ENCODE measurements at places on chromosomes 3 and 15.
A peak's percentile ranks its signal among the peaks of the same experiment; 100 is the strongest.

GRCh38 chr15:101294731-101295606 is at the start of gene SNRPA1:
Gene SNRPA1 (minus strand): TSS chr15:101295248. CDS start chr15:101295178, 70 bp downstream.
- peak; percentile 93 for DNase-seq

DNA sequence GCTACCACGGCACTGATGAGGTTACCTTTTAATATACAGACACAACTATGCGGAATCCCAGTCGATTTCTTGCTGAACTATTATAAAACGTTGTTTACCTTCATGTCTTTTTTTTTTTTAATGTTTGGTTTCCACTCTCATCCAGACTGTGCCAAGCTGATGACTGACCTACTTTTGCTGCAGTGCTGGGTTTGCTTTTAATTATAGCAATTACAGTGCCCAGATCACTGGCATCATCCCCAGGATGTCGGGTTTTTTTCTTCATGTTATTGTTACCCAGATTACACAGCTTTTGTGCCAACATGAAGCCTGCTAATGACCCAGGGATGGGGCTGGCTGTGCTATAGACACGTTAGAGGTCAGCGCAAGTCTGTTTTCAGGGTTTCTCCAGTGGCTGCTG is 294.0 kb upstream of the ATP10A start:
- DNase-seq, result no peak

DNA sequence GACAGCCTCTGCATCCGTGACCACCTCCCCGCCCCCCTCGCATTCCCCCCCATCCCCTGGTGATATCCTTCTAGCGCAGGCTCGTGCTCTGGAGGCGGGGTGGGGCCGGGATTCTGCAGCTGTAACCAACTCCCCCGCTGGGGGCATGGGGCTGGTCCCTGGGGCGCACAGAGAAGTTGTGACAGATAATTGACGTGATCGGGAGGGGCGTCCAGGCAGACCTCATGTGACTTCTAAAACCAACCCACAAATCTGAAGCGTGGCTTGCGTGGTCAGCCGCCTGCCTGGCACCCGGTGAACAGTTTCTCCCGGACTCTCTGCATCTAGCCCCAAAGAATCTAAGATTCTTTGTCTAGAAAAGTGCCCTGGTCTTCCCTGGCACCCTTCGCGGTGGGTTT is 100.6 kb upstream of the IGF1R start:
- no peak for DNase-seq

- DNase-seq, result no peak
Measured at GRCh38 chr15:63448266-63448665, 56.1 kb upstream of the USP3 start.

DNA sequence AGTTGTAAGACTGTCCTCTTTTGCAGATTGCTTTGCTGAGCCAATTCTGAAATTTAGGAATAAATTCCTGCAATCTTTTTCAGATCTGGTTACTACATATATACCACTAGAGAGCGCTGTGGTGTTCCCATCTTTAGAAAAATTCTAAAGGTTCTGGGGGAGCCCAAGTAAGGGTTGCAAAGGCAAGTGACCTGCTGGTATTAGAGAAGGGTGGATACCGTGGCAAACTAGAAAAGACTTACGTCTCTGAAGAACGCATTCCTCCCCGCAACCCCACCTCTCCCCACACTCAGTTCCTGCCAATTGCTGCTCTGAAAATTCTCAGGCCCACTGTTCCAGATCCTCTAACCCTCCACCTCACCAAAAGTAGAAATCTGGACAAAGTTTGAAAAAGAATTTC is 48.5 kb downstream of the EFHB start:
- DNase-seq, result peak; percentile 37

DNA sequence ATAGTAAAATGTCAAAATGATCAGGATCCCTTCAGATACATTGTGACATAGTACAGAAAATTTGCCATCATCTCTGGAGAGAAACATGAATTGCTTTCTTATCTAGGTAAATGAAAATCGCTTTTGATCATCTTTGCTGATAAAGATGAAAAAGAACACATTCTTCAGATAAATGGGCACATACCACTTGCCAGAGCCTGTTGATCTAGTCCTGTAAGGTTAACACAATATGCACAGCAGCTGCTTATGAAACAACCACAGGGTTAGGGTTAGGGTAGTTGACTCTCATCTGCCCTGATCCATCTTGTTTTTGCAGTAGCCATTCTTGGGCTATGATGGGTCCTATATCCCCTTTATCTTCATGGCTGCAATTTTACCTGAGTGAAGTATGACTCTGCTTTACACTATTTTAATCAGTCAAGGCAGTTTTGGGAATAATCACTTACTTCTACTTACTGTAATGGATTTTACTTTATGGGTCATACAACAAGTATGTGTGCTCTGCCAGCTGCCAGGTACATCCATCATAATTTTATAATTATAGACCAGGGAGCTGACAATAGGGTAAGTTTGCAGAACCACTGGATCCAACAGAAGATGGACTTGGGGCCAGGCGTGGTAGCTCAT is 12.6 kb upstream of the SPINK8 start:
- DNase-seq, result no peak

DNA sequence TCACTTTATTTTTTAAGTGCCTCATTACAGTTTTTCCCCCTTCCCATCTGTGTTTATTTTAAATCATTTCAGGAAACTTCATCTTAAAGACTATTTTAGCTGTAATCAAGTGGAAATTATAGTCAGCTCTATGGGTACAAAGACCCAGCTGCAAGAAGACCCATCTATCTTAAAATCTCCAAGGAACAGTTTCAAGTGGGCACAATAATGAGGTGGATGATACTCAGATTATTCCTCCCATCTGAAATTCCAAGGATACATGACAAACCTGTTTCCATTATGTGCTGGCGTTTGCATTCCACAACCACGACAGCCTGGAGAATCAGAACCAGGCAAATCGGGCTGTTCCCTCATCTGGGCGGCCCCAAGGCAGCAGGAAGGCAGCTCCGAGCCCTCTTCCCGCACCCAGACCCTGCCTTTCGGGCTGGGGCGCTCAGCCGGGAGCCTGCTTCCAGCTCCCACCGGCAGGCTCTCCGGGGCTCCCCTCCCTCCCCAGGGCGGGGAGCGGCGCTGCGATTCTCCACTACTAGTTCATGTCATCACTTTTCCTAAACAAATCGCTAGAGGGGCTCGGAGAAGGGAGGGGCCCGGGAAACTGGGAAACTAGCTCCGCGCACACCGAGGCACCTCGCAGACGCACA is at the start of gene MGLL:
TSS of gene MGLL (minus strand) at position 475 of the 641 bp plus-strand sequence. CDS start at position 278, 197 bp downstream.
- DNase-seq, result peak; percentile 62

DNA sequence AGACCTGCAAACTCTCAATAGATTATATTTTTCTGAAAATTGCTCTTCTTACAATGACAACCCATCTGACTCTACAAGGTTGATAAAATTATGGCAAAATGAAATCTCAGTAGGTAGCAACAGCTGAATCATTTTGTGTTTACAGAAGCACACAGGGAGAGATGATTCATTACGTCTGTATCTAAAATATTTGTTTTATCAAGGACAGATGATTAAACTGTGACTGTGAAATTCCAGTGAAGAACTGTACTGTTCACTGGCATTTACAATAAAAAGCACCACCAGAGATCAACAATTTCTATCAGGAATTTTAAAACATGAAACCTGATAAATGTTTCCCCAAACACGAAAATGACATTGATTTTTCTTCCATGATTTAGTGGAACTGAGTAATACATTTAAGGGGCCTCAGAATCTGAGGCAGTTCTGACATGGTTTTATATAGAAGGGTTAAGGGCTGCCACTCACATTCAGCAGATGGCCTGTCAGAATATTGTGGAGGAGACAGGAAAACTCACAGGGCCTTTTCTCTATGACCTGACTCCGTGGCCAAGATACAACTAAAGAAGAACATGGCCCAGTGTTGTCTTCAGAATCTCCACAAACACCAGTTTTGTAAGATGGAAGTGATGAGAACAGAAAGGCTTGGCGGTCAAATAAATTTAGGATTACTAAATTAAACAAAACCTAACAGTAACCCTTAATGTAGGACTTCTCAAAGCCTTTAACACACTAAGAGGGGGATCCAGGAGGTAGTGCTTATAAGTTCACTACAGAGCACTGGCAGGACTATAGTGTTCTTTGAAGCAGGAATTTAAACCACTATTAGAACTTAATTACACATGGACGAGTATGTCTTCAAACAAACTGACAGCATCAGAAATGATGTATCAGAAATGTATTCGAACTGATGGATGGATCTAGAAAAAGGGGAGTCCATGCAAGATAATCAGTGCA is 25.9 kb downstream of the RAD18 start:
- DNase-seq, result no peak

DNA sequence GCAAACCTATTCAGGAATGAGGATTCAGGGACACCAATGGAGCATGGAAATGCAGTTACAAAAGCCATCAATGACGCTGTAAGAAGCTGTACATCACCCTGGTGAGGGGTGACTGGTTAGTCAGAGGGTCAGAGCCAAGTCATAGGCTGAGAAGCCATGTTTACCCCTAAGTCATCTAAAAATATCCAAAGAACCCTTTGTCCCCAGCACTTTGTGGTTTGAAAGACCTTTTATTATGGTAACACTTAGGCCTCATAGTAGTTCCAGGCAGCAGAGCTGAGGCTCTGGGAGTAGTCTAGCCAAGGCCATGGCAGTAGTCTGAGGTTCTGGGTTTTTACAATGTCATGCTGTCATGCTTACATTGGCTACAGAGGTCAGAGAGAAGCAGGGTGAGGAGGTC is 131.2 kb downstream of the CTNNB1 start:
- no peak for DNase-seq

GRCh38 chr3:117282566-117282965 is 573.0 kb downstream of the TUSC7 start:
- DNase-seq, result no peak

GRCh38 chr3:24023197-24023596 is 78.1 kb downstream of the NR1D2 start:
- no peak for DNase-seq

- DNase-seq, result no peak
Measured at GRCh38 chr3:147119989-147120388, 286.4 kb downstream of the ZIC4 start.

DNA sequence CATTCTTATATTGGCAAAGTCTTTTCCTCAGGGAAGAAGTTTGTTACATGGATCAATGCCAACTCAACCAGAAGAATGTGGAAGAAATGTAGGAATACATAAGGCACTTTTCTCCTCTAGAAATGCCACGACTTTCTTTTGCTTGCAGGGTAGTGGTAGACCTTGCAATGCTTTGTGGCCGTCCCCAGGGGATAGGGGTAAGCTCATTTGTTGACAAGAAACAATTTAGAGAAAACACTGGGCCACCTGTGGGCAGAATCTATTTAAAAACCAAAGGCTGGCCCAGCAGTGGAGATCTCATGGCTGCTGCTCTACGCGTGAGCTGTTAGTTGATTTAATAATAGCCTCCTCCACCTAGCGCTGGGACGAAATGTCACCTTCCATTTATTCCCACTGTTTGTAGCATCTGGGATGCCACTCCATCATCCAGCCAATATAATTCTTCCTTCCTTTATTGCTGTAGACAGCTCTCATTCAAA is 64.6 kb upstream of the PFN2 start:
- no peak for DNase-seq

- DNase-seq, result peak; percentile 42
Measured at GRCh38 chr15:31265090-31265870, 61.4 kb upstream of the KLF13 start.

DNA sequence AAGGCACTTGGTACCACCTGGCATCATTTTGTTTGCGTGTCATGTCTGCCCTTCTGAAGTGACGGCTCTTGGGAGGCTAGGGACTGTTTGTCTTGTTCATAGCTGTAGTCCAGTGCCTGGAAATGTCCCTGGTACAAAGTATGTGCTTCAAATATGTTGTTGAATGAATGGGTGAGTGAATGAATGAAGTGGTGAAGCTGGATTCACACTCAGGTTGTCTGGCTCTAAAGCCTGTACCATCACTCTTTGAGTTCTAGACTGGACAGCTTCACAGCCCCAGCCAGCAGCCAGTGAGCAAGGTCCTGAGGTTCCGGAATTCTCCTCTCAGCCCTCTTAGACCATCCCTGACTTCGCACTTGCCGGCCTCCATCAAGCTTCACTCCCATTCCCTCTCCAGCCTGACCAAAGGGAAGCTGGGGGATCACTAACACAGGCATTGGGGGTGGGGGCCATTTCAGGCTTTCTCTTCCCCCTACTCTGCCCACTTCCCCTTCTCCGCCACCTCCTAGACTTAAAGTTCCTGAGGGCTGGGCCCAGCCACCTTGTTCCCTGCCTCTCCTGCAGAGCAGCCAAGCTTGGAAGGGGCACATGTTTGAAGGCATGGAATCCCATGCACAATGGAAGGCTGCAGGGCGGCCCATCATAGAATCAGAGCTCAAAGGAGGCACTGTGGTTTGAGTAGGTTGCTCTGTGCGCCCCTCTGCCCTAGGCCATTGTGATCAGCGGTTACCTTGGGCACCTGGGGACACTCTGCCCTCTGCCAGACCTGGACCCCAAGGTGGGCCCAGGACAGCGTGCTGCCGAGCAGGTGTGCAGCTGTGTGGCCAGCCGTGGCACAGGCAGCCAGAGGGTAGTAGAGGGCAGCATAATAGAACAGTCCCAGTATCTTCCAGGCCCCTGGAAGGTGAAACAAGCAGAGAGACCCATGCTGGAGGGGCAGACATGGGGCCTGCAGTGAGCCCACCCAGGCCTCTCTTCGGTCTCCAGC is 7.7 kb downstream of the STRA6 start:
- no peak for DNase-seq

GRCh38 chr3:108185536-108185935 is 36.7 kb downstream of the IFT57 start:
- DNase-seq, result no peak

DNA sequence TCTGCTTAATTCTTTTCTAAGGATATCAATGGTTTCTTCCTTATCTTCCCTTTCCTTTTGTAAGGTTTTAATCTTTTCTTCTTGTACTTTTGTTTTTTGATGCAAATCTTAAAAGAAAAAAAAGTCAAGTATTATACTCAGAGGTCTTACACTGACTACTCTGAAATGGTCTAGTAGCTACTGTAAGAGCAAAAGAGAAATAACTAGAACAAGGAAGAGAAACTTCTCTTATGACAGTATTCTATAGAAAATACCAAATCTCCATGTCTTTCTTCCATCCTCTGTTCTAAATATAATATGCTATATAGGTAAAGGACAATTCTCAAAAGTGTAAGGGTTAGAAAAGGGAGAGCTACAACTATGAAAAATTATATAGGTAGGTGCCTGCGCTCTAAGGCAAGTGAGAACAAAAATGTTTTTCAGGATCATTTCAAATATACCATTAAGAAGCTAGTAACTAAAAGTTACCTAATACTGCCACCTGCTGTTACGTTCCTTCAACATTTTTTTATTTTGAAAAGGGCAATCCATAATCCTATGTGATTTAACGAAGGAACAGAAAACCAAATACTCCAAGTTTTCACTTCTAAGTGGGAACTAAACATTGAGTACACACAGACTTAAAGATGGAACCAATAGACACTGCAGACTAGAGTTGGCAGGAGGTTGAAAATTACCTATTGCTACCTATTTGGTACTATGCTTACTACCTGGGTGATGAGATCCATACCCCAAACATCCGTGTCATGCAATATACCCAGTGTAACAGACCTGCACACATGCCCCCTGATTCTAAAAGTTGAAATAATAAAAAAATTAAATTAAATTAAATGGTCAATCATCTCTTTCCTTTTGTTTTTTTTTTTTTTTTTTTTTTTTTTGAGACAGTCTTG is 36.7 kb downstream of the CIP2A start:
- DNase-seq, result no peak

Measured in HuH-7.5 (cell line).